ENCODE measurements at places on chromosomes 12 and 14.

GRCh38 chr12:91851741-91852477, 293.7 kb downstream of the BTG1 start:
- DNase-seq = no peak

- no peak for DNase-seq
These were observed 34.7 kb upstream of the YY1 start for GRCh38 chr14:100203962-100204834.

GRCh38 chr14:97705976-97706375, 908.8 kb downstream of the VRK1 start:
- DNase-seq = no peak

DNA sequence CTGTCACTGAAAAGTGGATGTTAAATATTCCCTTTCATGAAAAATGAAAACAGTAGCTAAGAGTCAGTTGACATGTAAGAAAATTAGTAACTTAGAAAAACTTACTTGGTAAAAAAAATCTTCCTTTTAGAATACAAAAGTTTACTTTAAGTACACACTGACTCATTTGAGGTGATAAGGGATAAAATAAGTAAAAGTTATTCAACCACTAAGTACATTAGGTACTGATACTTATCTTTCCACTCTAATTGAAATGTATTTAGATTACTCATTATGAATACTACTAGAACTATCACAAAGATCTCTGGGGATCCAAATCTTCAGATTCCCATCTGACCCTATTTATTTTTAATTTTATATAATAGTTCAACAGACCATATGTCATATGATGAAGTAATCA, 12.2 kb downstream of the SYCP3 start:
- DNase-seq = no peak

- no peak for DNase-seq
These were observed 23.1 kb downstream of the FBRSL1 start for GRCh38 chr12:132513070-132513398.

Measured in activated gamma-delta T cell treated with anti-CD3 and anti-CD28 coated beads, Interleukin-2, amount 50 U/mL, for 16 hours (primary cell).